AG09309 (cell line): ENCODE measurements at places on chromosomes 12 and 14.
A peak's percentile ranks its signal among the peaks of the same experiment; 100 is the strongest.

DNA sequence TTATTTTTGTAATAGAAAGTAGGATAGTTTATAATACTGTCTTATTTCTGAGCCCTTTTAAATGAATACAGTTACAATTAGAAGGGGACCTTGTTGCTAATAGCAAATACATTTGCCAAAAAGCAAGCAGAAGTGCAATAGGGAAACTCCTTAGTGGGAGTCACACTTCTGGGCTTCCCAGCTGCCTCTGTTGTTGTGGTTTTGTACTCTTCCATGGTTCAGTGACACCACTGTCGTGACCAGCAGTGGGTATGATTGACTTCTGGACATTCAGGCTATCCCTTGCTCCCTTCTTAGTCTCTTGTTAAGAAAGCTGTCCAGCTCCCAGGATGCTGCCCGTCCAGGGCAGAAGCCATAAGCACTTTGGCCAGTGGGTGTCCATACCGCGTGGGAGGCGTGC is 22.6 kb downstream of the TCTN1 start:
- DNase-seq = no peak

GRCh38 chr12:117159674-117160073 is 30.6 kb downstream of the FBXO21 start:
- DNase-seq = no peak

- no peak for DNase-seq
These were observed 170.6 kb upstream of the GARIN6 start for GRCh38 chr12:99476956-99477355.

DNA sequence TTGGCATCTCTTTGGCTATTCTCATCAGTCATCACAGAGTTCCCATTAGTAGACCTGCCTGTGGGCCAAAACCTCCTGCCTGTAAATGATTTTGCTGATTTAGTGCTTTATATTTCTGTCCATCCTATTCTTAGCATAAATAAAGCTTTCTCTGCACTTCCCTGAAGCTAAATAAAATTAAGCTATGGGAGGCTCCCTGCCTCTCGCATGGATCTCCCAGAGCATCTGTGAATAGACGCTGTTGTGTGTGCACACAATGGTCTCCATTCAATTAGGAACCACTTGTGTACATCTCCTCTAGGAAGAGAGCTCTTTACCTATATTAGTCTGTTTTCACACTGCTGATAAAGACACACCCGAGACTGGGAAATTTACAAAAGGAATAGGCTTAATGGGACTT is 80.4 kb downstream of the PPFIBP1 start:
- DNase-seq = no peak

- no peak for DNase-seq
These were observed 738.3 kb upstream of the STXBP6 start for GRCh38 chr14:25788252-25788651.

DNA sequence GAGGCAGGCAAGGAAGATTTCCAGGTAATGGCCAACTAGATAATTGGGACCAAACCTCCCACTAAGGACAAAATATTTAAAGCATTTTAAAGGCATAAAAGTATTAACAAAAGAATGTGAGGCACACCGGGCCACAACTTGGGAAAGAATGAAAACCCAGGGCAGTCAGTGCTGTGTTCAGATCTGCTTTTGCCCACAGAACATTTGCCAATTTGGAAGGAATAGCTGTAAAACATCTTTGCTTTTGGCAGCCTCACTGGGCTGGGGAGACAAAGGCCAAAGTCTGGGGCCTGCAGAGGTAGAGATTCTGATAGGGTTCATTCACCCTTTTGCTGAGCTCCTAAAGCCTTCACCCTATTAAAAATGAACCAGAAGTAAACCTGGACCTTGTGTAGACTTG is 82.3 kb downstream of the SYNE3 start:
- no peak for DNase-seq

DNA sequence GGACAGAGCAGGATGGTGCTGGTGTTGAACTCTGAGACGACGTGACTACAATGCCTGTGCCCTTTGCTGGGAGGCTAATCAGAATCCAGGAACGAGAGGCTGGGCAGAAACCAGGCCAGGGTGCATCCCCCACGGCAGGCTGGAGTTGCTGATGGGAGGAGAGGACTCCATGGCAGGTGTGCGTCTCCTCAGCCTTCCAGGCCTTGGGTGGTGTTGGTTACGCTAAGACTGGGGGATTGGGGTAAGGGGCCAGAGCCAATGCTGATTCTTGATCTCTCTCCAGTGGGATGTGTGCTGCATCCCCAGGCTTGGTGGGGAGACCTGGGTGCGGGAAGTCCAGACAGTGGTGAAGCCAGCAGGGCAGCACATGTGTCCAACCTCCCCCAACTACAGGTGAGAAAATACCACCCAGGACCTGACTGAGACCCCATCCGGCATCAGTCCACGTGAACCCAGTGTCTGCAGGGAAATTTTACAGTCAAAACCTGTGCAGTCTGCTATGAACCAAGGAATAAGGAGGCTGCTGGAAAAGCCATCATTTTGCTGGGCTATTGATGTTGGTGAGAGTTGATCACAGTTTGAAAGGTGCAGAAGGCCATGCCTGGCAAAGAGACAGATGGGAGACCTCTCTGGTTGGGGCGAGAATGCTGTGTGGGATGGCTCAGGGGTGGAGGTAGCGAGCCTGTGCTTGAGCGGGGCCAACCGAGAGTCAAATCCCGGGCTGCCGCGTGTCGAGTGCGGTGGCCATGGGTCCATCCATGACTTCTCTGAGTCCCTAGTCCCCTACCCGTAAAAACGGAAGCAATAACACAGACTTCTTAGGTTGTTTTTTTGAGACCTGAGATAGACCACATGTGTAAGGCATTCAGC is 89.8 kb downstream of the NTF3 start:
- no peak for DNase-seq

DNA sequence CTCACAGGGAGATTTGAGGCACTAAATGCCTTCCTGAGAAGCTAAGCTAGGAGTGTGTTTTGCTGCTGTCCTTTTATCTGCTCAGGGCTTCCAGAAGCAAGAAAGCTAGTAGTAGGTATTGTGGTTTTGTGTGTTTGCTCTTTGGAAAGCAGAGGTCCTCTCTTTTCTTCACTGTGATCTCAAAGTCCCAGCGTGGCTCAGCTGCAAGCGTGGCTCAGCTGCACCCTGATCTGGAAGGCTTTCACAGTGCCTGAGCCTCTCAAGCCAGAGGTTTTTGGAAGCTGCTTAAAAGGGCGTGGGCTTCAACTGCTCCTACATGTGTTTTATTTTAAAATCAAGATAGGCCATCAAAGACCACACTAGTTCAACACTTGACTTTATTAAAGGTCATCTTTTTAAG is 337.4 kb upstream of the RGS6 start:
- DNase-seq = no peak

GRCh38 chr12:52441320-52441911 is 7.2 kb upstream of the KRT75 start:
- no peak for DNase-seq

DNA sequence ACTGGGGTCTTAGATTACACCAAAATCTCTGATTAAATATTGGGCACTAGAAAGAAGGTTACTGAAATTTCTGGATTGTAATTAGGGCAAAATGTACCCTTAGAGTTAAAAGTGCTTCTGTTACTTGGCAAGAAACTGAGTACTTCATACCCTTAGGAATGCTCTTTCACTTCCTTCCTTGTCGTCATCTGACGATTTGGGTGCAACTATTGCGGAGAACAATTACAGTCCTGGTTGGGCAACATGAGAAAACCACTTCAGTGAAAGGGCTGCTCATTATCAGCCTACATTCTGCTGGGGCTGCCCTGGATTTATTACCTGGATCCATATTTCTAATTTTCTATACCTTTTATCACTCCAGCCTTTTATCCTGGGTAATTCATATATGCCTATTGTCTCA is 348.5 kb upstream of the MDGA2 start:
- DNase-seq = no peak

DNA sequence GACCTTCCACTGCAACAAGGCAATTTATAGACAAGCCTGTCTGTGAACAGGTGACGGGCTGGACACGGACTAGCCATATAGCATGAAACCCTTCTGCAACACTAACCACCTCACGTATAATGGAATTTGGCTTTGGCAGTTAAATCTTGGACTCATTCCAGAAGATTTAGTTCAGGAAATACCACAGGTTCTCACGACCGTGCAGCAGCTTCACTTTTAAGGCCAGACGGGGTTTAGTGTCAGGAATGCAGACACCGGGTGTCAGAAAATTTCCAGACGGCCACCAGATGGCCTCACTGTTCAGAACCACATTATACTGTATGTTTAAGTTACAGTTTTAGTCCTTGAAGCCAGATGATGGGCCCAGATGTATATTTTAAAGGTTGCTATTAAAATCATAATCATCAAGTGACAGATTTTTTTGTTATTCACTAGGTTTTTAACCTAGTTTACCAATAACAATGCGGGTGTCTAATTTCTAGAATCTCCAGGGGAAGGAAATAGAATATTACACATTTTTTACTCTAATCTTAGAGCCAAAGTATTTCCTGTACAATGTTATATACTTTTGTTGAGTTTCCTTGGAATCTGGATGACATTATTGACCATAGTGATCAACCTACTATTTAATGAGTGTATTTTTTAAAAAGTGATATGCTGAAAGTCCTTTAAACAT is 90.5 kb upstream of the TMPO start:
- DNase-seq = peak; percentile 42

GRCh38 chr14:69291891-69292561 is 32.1 kb downstream of the GALNT16 start:
- no peak for DNase-seq

GRCh38 chr14:67141146-67141900 is 47.9 kb upstream of the GARIN2 start:
- no peak for DNase-seq

- no peak for DNase-seq
These were observed 19.8 kb downstream of the LEMD3 start for GRCh38 chr12:65189028-65189718.

DNA sequence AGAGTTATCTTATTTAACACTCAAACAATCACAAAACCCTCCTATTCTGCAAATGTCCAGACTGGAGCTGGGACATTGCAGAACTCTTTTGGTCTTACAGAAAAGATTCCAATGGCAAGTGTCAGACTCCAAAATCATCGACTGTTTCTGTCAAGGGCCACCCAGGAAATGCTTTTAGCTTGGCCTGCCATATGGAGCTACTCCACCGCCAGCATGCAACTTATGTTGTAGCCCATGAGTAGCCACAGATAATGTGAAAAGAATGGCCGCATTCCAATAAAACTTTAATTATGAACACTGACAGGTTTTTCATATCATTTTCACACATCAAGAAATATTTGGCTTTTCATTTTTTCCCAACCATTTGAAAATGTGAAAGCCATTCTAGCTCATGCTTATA is 57.5 kb downstream of the SYNE3 start:
- DNase-seq = no peak
